ENCODE measurements at places on chromosomes 1 and 21. TPM values are rescaled to one million over a fixed set of nuclear protein-coding genes. Genes with fewer than 3 reads are reported as not detected.

The ACTL8 gene
- total RNA-seq: not detected

The SLC9C2 gene
- total RNA-seq: 1.2 TPM

The C1orf185 gene
- total RNA-seq: not detected

The PADI4 gene
- total RNA-seq: 0.98 TPM

The CLCNKA gene
- total RNA-seq: not detected

The NR0B2 gene
- not detected for total RNA-seq

The GJA4 gene
- 2.2 TPM for total RNA-seq

The CELA2A gene
- total RNA-seq: not detected

The S100A14 gene
- 0.25 TPM for total RNA-seq

The FBLIM1 gene
- total RNA-seq: 8.4 TPM

The HES2 gene
- total RNA-seq: not detected

The A3GALT2 gene
- total RNA-seq: not detected

The WLS gene
- 35.9 TPM for total RNA-seq

The CTSS gene
- total RNA-seq: 9.8 TPM

The KRTAP21-2 gene
- not detected for total RNA-seq

The S100A7 gene
- not detected for total RNA-seq

The CELA2B gene
- total RNA-seq: not detected

The PRAMEF1 gene
- total RNA-seq: not detected

The FCRL6 gene
- total RNA-seq: 0.25 TPM

The SPATA17 gene
- total RNA-seq: 4.2 TPM

The CACYBP gene
- 203 TPM for total RNA-seq

The SPRR1A gene
- total RNA-seq: not detected

The GBP7 gene
- total RNA-seq: not detected

The ZNF648 gene
- total RNA-seq: 0.25 TPM

The ELAPOR1 gene
- 15.0 TPM for total RNA-seq

The DCLRE1B gene
- total RNA-seq: 7.1 TPM

The SDF4 gene
- 23.8 TPM for total RNA-seq

The PRRX1 gene
- 5.4 TPM for total RNA-seq

The KCNA2 gene
- 5.4 TPM for total RNA-seq

The C1orf141 gene
- 0.25 TPM for total RNA-seq

The RBP7 gene
- total RNA-seq: not detected

The PTPN7 gene
- total RNA-seq: 0.25 TPM

The TRIM58 gene
- 5.7 TPM for total RNA-seq

The UTS2 gene
- total RNA-seq: not detected

The AJAP1 gene
- 21.9 TPM for total RNA-seq

The TMEM50A gene
- 92.7 TPM for total RNA-seq
